ENCODE measurements at places on chromosomes 3 and 15.

DNA sequence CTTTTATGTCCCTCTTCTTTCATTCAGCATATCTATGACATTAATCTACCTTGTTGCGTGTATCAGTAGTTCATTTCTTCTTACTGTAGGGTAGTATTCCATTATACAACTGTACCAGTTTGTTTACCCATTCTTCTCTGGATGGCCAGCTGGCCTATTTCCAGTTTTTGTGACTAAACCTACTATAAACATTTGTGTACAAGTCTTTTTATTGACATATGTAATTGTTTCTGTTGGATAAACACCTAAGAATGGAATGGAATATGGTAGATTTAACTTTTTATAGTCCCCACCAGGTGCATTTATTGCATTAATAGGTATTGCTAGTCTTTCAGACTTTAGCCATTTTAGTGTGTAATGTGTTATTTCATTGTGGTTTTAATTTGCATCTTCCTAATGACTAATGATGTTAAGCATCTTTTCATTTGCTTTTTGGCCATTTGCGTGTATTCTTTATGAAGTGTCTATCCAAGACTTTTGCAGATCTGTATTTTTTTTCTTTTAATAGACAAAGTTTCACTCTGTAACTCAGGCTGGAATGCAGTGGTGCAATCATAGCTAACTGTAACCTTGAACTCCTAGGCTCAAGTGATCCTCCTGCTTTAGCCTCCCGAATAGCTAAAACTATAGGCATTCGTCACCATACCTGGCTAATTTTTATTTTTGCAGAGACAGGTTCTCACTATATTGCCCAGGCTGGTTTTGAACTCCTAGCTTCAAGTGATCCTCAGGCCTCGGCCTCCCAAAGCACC is 41.9 kb upstream of the XRN1 start:
- no peak for DNase-seq

GRCh38 chr3:72891053-72891855 is 3.4 kb downstream of the GXYLT2 start:
- DNase-seq = no peak

GRCh38 chr15:74829991-74830390 is 3.6 kb downstream of the CPLX3 start:
- DNase-seq = no peak

DNA sequence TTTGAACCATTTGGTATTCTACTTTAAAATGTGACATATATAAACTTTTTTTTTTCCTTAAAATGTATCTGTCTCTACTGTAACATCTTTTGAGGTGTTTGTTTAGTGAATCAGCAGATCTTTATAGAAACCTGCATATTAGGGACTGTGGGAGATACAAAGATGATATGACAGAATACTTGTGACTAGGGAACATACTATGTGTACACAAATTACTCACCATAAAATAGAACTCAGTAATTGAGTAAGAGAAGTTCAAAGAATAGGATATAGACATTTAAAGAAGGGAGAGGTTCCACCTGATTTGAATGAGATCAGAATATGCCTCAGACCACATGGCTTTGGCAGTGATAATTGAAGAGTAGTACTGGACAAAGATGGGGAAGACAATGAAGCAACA is 47.9 kb downstream of the ATP2C1 start:
- no peak for DNase-seq

DNA sequence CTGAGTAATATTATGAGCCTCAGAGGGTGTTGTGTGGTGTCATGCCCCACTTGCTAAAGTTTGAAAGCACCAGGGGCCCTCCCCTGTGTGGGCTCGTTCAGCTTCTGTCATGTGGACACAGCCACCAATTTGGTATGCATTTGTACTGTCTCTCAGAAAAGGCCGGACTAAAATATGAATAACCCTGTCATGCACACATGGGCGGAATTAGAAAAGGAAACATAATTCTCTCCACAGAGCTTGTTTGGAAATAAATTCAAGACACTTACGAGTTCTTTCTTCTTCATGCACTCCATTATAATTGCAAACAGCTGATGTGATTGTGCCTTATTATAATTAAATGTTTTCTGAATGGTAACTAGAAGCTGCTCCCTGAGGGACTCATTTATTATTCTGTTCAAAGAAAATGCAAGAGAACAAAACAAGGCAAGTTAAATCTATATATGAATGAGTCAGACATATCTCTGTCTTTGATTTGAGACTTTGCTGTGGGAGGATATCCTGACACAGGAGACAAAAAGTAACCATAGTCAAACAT is 39.1 kb downstream of the TRPM1 start:
- DNase-seq = no peak

- DNase-seq = no peak
These were observed 3.5 kb upstream of the CCDC80 start for GRCh38 chr3:112644453-112644852.

DNA sequence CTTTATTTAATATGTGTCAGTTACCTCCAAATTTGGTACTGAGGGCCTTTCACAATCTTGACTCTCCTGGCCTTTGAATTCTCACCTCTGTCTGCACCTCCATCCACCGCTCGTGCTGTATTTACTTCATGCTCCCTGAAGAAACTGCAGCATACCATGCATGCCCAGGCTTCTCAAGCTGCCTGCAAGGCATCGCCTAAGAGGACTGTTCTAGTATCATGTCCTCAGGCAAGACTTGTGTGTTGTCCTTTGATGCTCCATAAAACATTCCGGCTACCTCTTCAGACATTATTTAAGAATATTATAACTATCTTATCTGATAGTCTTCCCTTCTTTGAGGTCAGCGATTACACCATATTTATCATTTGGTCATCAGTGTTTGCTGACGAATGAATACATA is 682.5 kb downstream of the NR2F2 start:
- DNase-seq = no peak

DNA sequence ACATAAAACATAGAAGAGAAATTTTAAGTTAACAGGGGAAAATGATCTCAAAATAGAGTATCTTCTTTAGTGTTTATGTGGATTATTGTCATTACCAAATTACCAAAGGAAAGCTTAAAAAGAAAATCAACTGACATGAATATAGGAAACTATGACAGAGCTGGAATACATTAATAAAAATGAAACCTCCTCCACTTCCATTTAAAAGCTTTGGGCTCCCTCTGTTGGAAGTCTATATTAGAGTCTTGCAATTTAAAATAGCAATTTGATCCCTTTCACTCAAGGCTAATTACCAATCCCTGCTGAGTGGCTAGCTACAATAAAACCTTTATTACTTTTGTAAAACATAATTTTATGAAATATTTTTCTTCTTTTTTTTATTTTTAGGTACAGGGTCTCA is 61.4 kb upstream of the IMPG2 start:
- DNase-seq = no peak
